ENCODE measurements at places on chromosomes 13 and 19. TPM values are rescaled to one million over a fixed set of nuclear protein-coding genes. Genes with fewer than 3 reads are reported as not detected.

Gene RNF17
- total RNA-seq = not detected

DNA sequence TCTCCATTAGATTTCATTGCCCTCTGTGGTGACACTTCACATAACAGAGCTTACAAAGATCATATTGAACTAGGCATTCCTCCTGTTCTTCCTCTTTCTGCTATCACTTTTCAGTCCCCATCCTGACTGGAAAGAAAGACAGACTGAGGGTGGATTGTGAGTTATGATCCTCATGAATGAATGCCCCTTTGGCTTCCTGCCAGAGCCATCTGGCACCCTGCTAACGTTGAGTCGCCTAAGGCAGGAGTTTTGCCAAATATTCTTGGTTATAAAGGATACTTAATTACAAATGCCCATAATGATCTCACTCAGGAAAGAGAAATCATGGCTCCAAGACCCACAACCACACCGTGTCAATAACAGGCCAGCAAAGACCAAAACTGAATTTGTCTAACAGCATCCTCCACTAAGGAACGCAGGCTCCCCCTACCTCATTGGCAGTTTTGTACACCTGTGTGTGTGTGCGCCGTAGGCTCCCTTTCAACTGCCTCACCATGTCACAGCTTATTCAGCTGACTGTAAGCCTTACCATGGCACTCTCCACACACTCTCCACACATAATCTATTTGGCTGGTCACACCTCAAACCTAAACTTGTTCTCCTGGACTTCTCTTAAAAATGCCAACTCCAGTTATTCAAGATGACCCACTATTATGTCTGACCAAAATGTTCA is 15.5 kb downstream of the ZNF211 start:
- DNase-seq = no peak

Gene C19orf85
- total RNA-seq = not detected

DNA sequence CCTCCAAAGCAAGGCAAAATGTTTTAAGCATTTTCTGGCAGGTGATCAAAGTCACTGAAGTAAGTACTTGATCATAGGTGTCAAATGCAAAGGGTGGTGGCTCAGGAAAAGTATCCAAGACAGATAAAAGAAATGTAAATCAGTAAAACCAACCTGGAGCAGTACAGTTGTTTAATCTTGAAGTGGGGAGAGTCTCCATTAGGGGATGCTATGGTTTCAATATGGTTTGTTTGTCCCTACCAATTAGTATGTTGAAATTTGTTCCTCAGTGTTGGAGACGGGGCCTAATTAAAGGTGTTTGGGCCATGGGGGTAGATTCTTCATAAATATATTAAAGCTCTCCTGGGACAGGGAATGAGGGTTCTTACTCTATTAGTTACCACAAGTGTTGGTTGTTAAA is 1781.7 kb upstream of the PRR20A start:
- DNase-seq = no peak

DNA sequence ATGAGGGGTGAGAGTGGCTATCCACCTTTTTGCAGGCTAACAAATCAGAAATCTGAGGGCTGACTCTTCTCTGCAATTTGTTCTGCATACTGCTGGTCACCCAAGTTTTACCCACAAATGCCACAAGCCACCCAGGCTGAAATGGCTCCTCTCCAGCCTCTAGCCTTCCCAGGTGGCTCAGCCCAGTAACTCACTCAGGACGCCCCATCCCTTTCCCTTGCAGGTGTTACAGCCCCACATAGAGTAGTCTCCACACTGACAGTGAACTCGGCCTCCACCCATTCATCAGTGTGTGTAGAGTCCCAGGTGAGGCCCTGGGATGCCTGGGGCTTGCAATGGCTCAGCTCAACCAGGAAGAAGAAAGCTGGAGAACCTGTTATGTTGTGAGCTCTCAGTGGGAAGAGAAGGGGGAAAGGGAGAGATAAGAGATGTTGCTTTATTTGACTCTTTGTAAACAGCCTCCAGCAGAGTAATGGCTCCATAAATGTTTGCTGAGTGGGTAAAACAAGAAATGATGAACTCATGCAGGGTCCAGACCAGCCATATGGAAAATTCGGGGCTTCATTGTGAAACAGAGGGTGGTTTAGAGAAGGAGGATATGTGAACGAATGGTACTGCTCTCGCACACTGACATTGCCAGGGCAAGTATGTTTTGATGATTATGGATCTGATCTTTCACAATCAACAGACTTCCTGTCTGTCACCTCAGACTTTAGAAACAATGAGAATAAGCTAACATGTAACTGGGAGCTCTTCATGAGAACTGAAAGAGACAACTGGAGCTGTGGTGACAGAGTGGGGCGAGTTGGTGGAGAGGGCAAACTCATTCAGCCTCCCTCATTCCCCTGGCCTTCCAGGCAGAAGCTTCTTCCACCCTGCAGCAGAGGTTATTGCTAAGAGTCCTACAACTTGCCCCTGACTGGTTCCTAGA is 74.2 kb upstream of the RFC3 start:
- DNase-seq = no peak

Gene RBM42
- total RNA-seq = 118 TPM

GRCh38 chr19:2230807-2231533 is 5.2 kb downstream of the PLEKHJ1 start:
- DNase-seq = no peak

GRCh38 chr13:79989217-79989661 is 351.7 kb downstream of the SPRY2 start:
- DNase-seq = peak; percentile 80

DNA sequence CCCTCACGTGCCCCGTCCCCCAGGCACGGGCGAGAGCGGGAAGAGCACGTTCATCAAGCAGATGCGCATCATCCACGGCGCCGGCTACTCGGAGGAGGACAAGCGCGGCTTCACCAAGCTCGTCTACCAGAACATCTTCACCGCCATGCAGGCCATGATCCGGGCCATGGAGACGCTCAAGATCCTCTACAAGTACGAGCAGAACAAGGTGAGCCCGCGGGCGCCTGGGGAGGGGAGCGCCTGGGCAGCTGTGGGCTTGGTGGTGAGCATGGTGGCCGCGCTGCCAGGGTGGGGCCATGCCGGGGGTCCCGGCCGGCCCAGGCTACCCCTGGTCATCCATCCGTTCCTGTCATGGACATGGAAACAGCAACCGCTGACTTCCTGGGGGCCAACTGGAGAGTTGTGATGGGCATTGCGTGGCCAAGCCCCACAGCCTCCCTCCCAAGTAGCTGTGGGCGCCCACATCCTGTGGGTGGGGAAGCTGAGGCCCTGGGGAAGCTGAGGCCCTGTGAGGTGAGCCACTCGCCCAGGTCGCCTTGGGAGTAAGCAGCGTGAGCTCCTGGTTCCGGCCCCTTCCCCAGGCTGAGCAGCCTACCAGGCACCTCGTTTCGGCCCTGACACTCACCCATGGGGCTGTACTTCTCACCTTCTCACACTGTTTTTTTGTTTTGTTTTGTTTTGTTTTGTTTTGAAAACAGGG is 16.1 kb downstream of the GNA11 start:
- no peak for DNase-seq

Gene ZNF274
- total RNA-seq = 18.0 TPM

DNA sequence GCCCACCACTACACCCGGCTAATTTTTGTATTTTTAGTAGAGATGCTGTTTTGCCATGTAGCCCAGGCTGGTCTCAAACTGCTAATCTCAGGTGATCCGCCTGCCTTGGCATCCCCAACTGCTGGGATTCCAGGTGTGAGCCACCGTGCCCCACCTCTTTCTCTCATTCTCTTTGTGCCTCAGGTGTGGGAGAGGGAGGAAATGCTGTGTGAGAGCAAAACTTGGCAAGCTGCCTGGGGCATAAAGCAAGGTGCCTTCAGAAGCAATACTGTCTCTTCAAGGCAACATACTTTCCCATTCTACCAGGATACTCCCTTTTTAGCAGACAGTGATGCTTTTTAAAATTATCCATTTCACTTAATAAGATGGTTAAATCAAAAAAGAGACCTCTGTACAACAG is 53.2 kb upstream of the RFC3 start:
- no peak for DNase-seq

DNA sequence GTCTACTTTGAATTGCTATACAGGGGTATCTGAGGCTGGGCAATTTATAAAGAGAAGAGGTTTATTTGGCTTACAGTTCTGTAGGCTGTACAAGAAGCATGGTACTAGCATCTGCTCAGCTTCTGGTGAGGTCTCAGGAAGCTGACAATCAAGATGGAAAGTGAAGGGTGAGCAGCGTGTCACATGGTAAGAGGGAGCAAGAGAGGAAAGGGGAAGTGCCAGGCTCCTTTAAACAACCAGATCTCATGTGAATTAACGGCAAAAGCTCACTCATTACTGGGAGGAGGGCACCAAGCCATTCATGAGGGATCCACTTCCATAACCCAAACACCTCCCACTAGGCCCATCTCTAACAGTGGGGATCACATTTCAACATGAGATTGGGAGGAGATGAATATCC is 222.4 kb downstream of the TDRD3 start:
- DNase-seq = no peak

GRCh38 chr13:33611121-33611805 is 206.7 kb upstream of the RFC3 start:
- DNase-seq = no peak

- no peak for DNase-seq
Observed at GRCh38 chr13:23623394-23623793, 53.2 kb downstream of the TNFRSF19 start.

DNA sequence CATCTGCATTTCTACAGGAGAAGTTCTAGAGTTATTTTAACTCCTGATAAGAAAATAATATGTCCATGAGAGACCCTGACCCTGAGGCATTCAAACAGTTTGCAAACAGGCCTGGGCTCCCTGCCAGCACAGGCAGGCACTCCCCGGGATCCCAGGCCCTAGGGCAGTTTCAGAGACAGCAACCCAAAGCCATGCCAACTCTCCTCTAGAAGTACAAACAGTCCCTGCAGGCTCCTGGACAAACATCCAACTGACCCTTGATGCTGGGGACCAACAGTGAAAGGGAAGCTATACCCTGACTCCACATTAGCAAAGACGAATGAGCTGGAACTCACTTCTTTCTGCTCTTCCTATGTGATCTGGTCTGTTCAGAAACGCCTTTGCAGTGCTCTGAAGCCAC is 44.8 kb downstream of the CCDC70 start:
- no peak for DNase-seq

- DNase-seq = no peak
Observed at GRCh38 chr19:8149261-8150094, at the start of gene FBN3. Gene FBN3 (minus strand): TSS chr19:8149592. CDS start chr19:8147480, 2,112 bp downstream.

Gene HIF3A
- 0.44 TPM for total RNA-seq

Gene IGLON5
- not detected for total RNA-seq

Gene ZNF763
- 0.85 TPM for total RNA-seq

- DNase-seq = no peak
Observed at GRCh38 chr19:33177417-33177979, 16.6 kb upstream of the LRP3 start.

DNA sequence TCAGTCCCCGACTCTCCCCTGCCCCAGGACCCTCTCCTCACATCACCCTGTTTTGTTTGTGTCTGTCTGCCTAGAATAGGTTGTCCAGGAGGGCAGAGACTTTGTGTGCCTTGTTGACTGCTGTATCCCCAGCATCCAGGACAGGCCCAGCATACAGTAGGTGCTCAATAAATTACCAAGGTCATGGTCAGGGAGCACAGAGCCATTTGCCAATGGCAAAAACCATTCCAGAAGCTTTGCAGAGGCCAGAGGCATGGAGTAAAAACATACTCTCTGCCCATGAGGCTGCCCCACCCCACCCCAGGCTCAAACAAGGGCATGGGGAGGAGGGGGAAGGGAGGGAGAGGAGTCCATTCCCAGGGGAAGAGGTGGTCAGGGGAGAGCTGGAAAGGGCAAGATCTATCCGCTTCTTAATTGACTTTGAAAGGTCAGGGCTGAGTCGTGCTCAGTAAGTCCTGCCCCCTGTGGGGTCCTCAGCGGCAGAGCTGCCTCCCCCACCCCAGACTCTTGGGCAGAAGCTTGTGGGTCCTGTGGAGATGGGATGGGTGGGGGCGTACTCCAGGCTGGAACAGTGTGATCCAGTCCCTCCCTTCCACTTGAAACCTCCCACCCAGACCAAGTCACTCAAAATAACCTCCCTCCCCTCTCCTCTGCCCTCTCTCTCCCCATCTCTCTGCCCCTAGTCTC is 4.4 kb downstream of the GPR4 start:
- DNase-seq = no peak

- DNase-seq = no peak
Observed at GRCh38 chr13:64206430-64207225, 2791.0 kb upstream of the PCDH20 start.

DNA sequence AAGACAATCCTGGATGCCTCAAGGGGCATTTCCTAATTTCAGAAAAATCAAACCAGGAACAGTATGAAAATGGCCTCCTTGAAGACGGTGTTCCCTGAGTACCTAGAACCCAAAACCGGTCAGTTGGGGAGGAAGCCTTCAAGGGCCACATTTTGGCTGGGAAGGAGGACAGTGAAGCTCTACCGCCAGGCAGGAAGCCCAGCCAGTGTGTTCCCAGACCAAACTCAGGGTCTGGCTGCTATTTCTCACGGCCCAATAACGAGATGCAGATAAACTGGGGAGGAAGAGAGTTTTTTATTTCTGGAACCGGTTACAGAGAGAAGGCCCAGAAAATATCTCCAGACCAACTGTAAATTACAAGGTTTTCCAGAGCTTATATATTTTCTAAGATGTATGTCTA is 24.3 kb upstream of the CEACAM21 start:
- DNase-seq = no peak

- DNase-seq = peak; percentile 24
Observed at GRCh38 chr13:35818633-35819067, 312.5 kb downstream of the DCLK1 start.

GRCh38 chr19:56108447-56109195 is 12.5 kb downstream of the ZNF787 start:
- DNase-seq = no peak

DNA sequence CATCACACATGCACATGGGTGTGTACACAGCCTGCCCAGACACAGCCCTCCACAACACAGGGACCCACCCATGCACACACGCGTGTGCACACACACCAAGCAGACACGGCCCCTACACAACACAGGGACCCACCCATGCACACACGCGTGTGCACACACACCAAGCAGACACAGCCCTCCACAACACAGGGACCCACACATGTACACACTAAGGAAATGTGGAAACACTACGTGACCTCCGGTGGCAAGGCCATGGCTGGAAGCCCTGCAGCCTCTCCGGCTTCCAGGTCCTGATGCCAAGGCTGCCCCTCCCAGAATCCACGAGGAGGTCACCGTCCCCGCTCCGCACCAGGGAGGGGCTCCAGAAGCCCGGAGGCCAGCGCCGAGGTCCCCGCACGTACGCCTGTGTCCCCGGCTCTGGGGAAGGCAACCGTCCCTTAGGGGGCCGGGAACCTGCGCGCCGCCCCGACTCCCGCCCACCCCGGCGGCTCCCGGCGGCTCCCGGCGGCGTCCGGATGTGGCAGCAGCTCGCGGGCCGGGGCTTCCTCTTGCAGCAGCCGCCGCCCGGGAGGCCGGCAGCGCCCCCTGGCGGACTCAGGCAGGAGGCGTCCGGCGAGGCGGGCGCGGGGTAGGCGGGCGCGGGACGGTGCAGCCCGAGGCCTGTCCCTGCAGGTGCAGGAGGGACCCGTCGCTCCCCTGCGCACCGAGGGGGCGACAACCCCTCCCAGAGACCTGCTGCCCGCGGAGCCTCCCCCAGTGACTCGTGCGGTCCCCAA is 29.8 kb upstream of the GRTP1 start:
- DNase-seq = peak; percentile 40

GRCh38 chr13:84439108-84439507 is 556.8 kb upstream of the SLITRK1 start:
- peak; percentile 66 for DNase-seq

Gene METTL21C
- not detected for total RNA-seq

GRCh38 chr19:2269244-2270156 is 12.5 kb downstream of the PEAK3 start:
- DNase-seq = peak; percentile 97

GRCh38 chr19:275958-276646 is 15.1 kb downstream of the PLPP2 start:
- DNase-seq = no peak
